MCF 10A (cell line): ENCODE measurements at places on chromosomes 4 and X. TPM values are rescaled to one million over a fixed set of nuclear protein-coding genes. Genes with fewer than 3 reads are reported as not detected.
A peak's percentile ranks its signal among the peaks of the same experiment; 100 is the strongest.

MAGEA2B gene
- not detected in 2 replicates for total RNA-seq

DNA sequence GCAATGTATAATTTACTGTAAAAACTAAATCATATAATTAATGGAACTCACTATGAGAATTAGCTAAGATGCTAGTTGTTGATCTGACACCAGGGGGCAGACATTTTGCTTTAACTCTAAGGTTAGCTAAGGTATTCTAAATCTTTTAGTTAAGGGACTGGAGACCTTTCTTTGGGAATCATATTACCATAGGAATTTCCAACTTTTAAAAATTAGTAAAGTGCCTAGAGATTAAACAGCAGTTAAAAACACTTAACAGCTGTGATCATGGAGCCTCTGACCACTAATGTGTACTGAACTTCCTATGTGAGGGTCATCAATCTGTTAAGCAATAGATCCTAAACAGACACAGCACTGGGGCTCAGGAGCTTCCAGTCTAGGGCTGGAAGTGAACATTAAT lies 226.6 kb downstream of the NSUN7 start:
- DNase-seq: peak; percentile 77
- peaks cover 59% of the 10 kb centered on the region for H3K36me3 ChIP-seq
- H3K27me3 ChIP-seq: no peaks in the 10 kb centered on the region

- H3K27ac ChIP-seq: no peak overlapping the region
- DNase-seq: no peak
- H3K36me3 ChIP-seq: no peaks in the 10 kb centered on the region
- H3K27me3 ChIP-seq: peaks cover 45% of the 10 kb centered on the region
- H3K4me3 ChIP-seq: no peak overlapping the region
These were observed 106.2 kb downstream of the FAM9B start for GRCh38 chrX:8927701-8928100.

DNA sequence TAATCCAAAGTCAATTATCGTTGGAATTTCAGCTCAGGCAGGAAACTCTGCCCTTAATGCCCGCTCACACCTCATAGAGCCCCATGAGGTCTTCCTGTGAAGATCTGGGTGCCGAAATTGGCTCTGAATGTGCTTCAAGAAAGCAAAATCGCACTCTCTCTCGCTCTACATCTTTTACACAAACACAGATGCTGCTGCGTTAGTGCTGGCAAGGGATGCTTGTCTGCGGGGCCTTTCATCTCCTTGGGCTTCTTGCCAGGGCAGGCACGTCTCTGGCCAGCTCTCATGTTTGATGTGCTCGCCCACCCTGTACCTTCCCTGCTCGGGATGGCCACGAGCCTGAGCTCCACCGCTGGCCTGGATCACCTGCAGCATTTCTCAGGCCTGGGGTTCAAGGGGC lies 66.5 kb downstream of the CLCN4 start:
- no peaks in the 10 kb centered on the region for H3K4me1 ChIP-seq
- H3K36me3 ChIP-seq: no peaks in the 10 kb centered on the region
- no peaks in the 10 kb centered on the region for H3K27me3 ChIP-seq
- DNase-seq: no peak
- no peak overlapping the region for H3K27ac ChIP-seq

- no peak overlapping the region for H3K4me3 ChIP-seq
- no peaks in the 10 kb centered on the region for H3K27me3 ChIP-seq
- peaks cover 33% of the 10 kb centered on the region for H3K4me1 ChIP-seq
- H3K36me3 ChIP-seq: no peaks in the 10 kb centered on the region
These were observed 27.7 kb downstream of the FNIP2 start for GRCh38 chr4:158796370-158797140.
